Stimulated activated CD4-positive, alpha-beta T cell treated with anti-CD3 and anti-CD28 coated beads, TNF-alpha, amount 100 ng/mL, for 1 hour (primary cell): ENCODE measurements at places on chromosomes 7 and 10.

DNA sequence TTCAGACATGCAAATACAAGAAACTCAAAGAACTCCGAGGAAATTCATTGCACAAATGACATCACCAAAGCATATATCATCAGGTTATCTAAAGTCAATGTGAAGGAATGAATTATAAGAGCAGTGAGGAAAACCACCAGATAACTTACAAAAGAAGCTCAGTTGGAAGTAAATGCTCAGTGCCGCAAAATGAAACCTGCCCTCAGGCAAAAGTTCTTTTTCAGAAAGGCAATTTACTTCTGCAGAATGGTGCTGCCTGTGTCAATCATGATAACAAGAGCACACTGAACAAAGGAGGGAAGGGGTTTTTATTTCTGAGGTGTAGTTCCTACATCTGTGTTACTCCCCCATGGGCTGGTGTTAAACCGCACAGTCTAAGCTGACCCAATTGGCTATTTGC is 550.6 kb upstream of the SEMA3D start:
- DNase-seq = no peak

DNA sequence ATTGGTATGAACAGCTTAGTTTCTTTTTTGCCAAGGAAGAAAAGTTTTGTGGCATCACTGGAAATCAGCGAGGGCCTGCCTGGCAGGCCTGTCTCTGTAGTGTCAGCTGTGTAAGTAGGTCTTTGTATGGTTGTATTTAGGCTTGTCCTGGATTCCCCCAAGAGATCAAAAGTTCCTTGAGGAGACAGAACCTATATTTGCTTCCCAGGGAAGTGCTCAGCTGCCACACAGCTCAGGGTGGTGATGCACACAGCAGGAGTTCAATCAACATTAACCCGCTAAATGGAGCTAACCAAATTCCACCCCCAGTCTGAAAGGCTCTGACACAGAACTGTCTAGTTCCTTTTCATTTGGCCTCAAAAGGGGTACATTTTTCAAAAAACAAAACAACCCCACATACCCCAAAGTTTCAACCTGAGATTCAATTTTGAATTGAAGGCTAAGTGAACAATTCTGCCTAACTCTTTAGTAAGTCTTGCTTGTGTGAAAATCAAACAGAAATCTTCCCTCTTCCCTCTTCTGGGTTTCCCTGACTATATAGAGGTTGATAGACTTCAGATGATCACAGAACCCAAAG is 124.4 kb downstream of the CLEC2L start:
- no peak for DNase-seq

DNA sequence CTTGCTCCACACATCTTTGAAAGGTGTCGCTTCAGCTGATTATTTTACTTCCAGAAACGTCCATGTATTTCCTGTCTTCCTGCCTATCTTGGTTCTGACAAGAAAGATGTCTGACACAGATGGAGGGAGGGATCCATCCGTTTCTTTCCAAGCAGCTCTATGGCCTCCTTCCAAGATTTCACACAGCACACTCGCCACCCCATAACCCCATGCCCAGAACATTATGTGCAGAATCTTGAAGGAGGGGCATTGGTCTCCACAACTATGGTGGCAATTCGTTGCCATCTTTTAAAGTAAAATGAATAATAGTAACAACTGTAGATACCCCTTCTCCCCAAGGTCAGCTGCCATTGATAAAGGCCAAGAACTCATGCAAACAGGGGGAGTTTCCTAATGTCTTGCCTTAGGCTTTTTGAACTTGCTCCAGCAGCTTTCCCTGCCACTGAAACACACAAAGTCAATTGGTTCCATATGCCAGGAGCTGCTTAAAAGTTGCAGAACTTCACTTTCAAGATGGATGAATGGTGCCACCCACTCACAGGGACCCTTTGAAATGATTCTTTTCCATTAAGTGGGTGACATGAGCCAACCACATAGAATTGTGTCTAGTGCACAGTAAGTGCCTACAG is 60.0 kb downstream of the VSTM4 start:
- DNase-seq = no peak

DNA sequence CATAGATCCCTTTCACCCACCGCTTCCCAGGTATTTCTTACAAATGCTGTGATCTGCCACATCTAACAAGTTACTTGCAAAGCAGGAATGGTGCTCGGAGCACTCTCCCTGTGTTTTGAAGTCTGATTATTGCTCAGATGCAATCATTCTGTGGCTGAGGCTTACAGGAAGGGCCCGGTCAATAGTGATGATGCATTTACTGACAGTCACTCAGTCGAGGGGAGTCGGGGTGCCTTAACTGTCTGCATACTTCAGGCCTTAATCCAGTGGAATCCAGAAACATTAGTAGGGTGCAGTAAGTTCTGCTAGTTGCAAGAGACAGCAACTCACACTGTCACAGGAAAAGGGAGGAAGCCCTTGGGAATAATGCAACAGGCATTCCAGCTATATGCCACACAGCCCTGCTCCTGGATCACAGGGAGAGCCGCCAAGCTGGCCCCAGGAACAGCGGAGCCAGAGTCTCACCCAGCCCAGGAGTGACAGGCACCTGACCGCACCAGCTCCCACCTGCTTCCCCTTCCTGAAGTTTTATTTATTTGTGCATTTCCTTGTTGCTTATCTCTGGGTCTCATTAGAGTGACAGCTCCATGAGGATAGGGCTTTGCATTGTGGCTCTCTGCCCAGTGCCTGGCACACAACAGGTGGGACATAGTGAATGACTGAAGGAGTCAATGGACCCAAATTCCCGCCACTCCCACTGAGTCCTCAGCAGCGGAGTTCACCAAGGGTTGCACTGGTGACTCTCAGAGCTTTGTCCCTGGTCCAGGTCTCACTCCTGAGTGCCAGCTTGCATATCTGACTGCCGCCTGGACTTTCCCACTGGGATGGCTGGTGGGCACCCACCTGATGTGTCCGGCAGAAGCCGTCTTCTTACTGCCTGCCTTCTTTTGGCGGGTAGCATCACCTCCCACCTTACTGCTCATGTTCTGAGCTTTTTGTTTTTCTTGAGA is 212.5 kb upstream of the SH2B2 start:
- DNase-seq = no peak

- DNase-seq = no peak
Measured at GRCh38 chr7:21617916-21618390, 75.1 kb downstream of the DNAH11 start.

- no peak for DNase-seq
Measured at GRCh38 chr10:25805986-25806385, 128.0 kb upstream of the MYO3A start.

- DNase-seq = no peak
Measured at GRCh38 chr7:94324380-94325121, 70.1 kb upstream of the COL1A2 start.

GRCh38 chr10:121568275-121568674 is 30.0 kb downstream of the FGFR2 start:
- DNase-seq = no peak

DNA sequence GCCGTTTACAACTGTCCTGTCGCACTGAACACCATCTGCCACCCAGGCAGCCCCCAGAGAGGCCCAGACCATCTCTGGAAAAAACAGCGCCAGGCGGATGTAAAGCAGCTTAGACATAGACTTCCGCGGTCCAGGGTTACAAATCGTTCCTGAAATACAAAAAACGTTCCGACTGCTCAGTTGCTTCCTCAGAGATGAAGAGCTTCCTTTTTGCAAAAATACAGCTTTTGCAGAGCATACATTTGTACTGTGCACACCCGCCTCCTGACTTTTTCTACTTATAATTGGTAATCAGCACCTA is 11.4 kb downstream of the DAGLB start:
- DNase-seq = no peak
